Stimulated activated CD4-positive, alpha-beta T cell treated with anti-CD3 and anti-CD28 coated beads, Interleukin-4, amount 100 ng/mL, for 4 hours (primary cell): ENCODE measurements at places on chromosomes 2 and 18.
A peak's percentile ranks its signal among the peaks of the same experiment; 100 is the strongest.

DNA sequence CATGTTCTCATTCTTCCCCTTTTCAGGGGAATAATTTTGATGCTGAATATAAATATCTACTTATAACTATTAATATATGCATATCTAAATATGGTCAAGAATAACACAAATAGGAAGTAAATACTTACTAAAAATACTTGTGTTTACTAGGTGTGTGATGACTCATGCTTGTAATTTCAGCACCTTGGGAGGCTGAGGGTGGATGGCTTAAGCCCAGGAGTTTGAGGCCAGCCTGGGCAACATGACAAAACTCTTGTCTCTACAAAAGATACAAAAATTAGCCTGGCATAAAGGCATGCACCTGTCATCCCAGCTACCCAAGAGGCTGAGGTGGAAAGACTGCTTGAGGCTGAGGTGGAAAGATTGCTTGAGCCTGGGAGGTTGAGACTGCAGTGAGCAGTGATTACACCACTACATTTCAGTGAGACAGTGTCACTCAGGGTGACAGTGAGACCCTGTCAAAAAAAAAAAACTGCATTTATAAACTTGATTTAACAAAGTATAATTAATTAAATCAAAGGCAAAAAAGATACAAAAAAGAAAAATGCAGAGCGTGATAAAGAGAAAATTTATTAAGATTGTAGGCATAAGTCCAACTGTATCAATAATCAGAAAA, 703.1 kb upstream of the VRK2 start:
- no peak for DNase-seq

DNA sequence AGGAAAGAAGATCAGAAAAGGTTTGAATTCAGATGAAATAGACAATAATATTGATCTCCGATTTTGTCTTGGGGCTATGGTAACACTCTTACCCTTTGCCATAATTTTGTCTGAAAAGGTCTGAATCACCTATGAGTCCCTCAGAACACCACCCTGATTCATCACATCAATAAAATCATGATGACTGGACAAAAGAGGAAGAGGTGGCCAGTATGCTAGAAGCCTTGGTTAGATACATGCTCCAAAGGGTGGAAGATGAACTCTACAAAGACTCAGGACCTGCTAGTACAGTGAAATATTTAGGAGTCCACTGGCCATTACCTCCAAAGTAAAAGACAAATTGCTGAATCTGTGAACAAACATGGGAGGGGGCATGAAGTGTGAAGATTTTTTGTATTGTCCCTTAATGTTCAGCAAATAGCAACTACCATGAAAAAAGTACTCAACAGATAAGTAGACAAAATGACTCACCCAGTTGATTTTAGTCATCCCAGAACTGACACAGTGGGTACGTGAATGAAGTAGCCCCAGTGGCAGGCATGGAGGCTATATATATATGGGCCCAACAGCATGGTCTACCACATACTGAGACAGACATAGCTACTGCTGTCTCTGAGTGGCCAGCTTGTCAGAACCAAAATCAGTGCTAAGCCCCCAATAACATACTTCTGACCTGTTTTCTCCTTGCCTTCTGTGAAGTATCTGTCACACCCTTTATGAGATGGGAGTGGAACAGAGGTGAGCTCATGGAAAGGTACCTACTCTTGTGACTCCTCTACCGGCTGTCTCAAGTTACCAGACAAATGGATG, 36.5 kb upstream of the GLS start:
- DNase-seq = peak; percentile 35

- DNase-seq = no peak
Observed at GRCh38 chr2:216233281-216233995, 124.3 kb downstream of the XRCC5 start.

DNA sequence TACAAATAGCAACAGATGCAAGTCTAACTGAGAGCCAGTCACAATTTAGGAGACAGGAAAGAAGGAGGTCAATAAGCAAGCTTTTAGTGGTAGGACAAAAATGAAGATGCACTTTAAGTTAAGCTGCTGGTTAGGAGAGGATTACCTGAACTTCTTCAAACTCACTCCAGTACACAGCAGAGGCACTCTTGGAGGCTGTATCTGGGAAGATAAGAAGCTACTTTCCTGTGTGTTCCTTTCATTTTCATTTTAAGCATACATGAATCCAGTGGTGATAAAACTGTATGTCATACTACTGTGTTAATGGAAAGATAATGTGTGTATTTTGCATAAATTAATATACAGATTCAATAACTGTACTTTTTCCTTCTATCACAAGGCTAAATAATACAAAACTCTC, 49.6 kb downstream of the HYCC2 start:
- no peak for DNase-seq

DNA sequence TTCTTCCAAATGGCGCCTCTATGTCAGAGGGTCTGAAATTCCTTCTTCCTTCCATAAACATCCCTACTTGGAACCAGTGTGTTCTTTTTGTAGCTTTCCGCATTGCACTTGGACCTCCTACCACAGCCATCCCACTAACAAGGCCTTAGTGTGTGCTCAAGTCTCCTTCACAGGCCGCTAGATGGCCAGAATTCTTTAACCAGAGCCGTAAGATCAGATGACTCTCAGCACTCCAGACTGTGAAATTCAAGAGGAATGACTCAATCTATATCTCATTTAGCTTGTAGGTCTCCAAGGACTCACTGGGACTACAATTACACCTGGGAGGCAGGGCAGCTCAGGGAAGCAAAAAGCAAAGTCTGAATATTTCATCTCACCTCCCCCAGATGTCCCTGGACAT, 298.9 kb downstream of the EIPR1 start:
- DNase-seq = no peak

DNA sequence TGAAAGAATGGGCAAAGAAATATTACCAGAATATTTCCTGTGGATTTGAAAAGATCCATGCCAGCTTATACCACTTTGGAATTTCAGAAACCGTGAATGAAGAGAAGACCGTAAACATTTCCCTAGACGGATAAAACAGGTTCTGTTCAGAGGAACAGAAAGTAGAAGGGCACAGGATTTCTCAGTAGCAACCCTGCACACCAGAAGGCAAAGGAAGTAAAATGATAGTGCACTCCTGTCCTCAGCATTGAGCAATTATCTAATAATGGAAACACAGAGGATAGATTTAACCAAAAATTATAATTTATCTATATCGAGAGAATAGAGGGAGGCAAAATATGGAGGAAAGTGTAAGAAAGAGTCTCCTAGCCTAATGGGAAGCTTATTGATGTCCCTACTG, 87.0 kb upstream of the ITGA6 start:
- DNase-seq = no peak

DNA sequence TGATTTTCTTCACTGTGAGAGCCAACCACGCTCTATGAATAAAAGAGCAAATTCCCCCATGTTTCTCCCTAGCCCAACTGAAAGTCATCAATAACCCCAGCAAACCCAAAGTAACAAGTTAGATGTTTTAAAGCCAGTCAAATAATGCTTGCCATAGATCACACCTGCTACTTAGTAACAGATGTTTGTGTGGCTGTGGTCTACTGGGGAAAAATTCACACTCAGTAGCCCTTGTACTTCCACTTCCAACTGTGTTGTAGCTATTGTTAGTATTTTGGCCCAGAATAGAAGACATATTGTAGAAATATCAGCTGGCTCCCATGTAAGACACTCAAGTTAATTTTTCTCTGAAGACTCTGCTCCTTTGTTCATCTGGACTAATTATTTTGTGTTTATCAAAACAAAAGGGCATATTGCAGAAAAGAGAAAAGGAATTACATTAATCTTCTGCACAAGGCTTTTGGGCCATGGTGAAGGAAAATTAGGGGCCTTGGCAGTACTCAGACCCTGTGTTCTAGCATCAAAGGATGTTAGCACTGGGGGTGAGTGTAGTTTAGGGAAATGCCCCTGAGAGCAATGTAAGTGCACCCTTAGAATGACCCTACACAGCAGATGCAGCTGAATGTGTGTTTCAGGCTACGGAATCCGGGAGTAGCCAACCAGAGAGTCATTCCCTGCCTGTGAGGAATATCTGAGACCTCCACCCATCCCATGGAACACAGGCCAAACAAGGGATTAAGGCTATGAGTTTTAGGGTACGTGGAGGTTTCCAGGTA, 521.9 kb downstream of the EPHA4 start:
- DNase-seq = no peak

GRCh38 chr18:3706279-3707097, 256.5 kb downstream of the TGIF1 start:
- DNase-seq = no peak

GRCh38 chr2:122531290-122532071, 776.0 kb downstream of the TSN start:
- DNase-seq = no peak

GRCh38 chr2:176936410-176936809, 276.2 kb upstream of the HNRNPA3 start:
- DNase-seq = no peak

GRCh38 chr2:161709428-161709827, 85.2 kb downstream of the SLC4A10 start:
- no peak for DNase-seq

DNA sequence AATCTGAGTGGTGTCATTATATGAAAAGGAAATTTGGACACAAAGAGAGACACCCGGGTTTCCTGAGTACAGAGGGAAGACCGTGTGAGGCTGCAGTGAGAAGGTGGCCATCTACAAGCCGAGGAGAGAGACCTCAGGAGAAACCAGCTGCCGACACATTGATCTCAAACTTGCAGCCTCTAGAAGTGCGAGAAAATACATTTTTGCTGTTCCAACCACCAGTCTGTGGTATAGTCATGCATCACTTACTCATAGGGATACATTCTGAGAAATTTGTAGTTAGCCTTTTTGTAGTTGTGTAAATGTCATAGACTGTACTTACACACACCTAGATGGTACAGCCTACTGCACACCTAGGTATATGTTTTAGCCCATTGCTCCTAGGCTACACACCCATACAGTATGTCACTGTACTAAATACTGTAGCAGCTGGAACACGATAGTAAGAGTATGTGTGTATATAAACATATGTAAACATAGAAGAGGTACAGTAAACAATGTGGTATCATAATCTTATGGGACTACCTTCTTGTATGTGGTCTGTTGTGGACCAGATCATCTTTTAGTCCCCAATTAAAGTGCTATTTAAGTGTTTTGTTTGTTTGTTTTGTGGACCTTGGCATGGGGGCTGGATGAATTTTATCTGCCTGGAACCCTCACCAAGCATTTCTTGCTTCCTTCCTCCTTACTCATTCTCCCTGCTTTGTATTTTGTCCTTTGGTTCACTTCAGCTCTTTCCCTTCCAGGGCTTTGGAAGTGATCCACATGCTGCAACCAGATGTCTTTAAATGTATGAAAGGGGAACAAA, 38.3 kb upstream of the SESTD1 start:
- no peak for DNase-seq

- DNase-seq = no peak
Observed at GRCh38 chr18:13134551-13135401, 83.8 kb upstream of the LDLRAD4 start.

- DNase-seq = no peak
Observed at GRCh38 chr2:106178716-106179115, 15.4 kb downstream of the UXS1 start.

DNA sequence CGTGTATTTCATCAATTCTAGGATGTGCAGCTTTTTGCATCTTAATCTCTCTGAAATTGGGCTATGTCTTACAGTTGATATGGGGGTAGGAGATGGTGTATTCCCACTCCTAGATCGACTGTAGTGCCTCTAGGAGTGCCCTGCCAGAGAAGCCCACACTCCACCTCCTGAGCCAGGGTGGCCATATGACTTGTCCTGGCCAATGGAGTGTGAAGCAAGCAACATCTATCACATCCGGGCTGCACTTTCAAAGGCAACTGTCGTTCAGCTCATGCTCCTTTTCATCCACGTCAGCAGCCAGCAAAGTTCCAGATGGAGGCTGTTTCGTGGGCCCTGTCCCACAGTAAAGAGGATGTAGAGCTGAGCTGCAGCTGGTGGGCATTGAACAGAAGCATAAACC, 149.4 kb upstream of the SLC1A4 start:
- no peak for DNase-seq

DNA sequence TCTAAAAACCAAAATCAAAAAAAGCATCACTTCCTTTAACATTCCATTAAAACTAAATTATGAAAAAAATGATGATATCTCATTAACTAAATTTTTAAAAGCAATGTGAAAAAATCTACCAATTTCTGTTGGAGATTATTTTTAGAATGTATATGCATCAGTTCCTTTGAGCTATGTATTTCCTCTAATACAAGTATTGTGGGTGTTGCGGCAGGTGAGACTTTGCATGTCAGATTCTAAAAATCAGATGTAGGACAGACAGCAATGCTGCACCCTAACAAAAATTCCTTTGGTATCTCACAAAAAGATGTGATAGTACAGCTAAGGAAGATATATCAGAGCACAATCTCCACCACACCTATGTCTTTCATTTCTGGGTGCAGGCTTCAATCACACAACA, 6.8 kb downstream of the MBD2 start:
- no peak for DNase-seq

DNA sequence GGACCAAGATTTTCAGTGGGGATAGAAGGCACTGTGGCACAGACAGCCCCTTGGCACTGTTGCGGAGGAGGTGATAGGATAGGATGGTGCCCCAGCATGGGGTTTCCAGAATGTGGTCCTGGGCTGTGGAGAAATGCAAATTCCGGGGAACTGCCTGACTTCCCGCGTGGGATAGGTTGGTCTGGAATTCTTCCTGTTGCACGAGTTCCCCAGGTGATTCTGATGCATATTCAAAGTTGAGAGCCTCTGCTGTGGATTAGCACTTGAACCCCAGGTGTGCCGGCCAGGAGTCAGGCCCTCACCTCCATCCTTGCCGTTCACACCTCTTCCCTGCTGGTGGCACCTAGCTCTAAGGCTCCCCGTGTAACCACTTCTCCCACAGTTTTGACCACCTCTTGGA, 15.5 kb downstream of the NCK2 start:
- DNase-seq = no peak

GRCh38 chr2:37005118-37005868, 39.0 kb upstream of the STRN start:
- no peak for DNase-seq

- DNase-seq = no peak
Observed at GRCh38 chr2:165815299-165816141, 21.5 kb upstream of the GALNT3 start.

DNA sequence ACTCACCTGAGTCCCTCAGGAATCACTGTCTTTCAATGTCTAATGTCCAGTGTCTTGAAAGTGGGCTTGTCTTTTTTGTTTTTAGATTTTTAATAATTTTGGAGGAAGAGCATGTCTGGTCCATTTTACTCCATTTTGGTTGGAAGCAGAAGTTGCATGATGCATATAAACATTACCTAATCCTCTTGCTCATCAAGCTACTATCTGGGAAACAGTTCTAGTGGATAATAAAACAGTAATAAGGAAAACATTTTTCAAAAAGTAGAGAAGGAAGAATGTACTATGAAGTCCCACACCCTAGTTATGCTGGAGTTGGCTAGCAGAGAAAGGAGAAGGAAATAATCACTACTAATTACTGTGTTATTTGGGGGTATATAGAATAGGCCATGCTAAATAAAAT, 263.7 kb downstream of the ETAA1 start:
- no peak for DNase-seq
